ENCODE measurements at places on chromosomes 4 and X.

- DNase-seq: peak; percentile 7
Measured at GRCh38 chr4:4852591-4853362, 6.7 kb upstream of the MSX1 start.

DNA sequence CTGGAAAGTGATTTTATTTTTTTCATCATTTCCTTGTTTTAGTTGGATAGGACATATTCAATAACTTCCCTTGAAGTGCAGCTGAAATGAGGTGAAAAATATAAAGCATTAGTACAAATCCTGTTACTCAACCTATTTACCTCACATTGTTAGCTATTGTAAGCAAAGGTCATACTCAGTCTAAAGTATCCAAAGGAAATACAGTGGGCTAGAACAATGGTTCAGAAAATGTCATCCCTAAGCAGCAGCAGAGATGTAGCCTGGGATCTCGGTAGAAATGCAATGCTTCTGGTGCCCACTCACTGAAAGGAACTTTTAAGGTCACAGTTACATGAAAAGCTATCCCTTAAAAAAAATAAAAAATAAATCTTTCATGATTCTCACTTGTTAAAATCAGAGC is 300.6 kb downstream of the PPP4R3C start:
- DNase-seq: no peak

GRCh38 chrX:137178392-137178791 is 144.6 kb upstream of the GPR101 start:
- no peak for DNase-seq

- DNase-seq: no peak
Measured at GRCh38 chrX:150219374-150220185, 143.5 kb upstream of the MAMLD1 start.

GRCh38 chrX:46712764-46713163 is 46.2 kb downstream of the SLC9A7 start:
- no peak for DNase-seq

- DNase-seq: no peak
Measured at GRCh38 chrX:39002466-39002865, 201.2 kb downstream of the MID1IP1 start.

GRCh38 chr4:30839583-30840520 is 119.7 kb downstream of the PCDH7 start:
- DNase-seq: no peak

DNA sequence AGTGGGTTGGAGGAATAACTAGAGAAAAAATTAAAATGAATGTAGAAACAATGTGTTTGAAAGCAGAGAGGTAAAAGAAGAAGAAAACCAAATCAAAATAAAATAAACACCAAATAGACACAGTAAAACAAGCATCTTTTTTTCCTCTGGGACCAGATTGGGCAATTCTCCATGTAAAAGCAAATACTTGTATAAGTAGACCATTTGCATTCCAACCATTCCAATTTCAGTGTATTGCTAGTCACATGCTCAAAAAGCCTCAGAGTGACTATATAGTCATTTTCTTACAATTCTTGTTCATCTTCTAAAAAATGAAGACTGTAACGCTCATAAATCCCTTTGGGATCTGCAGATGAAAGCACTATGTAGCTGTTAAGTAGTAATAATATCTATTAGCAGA is 969.5 kb downstream of the PCDH18 start:
- DNase-seq: no peak

DNA sequence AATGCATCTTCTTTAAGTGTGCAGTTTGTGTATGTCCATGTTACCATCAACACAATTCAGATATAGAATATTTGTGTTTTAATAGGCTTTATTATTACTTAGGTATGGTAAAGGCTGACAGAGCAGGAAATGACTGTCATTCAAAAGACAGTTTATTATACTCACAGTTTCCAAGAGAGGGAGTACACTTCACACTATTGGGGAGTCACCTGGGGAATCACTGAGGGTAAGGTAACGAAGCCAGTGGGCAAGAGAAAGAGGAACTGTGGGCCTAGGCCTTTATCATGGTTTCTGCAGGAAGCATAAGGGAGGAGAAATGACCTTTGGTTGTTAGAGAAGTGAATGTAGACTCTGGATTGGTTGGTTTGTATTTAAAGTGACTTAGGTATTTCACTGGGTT is 235.1 kb upstream of the HCCS start:
- no peak for DNase-seq

DNA sequence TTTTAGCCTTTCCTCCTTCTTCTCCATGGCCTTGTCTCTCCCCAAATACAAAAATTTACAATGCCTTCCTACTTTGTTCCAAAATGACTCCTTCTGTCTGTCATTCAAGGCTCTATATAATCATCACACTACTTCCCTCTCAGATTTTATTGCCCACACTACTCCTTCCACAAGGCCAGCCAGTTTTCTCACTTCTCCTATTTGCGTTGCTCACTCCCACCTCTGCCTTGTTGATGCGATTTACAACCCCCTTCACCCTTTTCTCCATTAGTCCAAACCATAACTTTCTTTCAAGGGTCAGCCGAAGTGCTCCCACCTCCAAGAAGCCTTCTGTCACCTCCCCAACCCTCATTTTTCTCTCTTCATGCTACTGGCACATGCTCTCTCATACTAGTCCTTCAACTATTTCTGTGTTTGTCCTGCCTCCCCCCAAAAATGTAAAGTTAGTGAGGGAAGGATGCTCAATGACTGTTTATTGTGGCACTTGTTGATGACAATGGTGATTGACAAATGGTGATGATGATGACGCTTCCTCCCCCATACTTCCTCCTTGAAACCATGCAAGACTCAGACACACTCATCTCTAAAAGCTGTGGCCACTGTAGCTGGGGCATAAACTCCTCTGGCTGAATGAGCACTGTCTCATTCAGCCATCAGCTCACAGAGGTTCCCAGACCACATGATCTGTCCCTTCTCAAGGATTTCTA is 2.7 kb upstream of the XKRX start:
- no peak for DNase-seq

GRCh38 chrX:112636288-112636687 is 43.5 kb downstream of the LHFPL1 start:
- no peak for DNase-seq

GRCh38 chr4:120926358-120927025 is 4.0 kb upstream of the PRDM5 start:
- no peak for DNase-seq

DNA sequence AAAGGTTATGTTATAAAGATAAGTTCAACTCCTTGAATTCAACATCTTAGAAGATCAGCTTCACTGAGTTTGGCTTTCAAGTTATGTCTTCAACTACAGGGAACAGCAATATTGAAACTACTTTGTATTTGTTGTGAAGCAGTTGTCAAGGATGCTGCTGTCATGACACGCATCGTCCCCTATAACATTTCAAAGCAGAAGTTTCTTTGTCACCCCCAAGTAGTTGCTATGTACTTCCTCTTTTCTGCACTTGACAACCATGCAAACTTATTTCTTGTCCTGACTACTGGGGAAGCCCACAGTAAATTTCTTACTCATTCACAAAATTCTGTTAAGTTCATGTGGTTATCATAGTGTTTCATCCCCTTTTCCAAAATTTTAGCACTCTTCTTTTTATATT is 14.3 kb downstream of the ANTXR2 start:
- DNase-seq: no peak

GRCh38 chr4:102454268-102454667 is 46.9 kb upstream of the NFKB1 start:
- no peak for DNase-seq

GRCh38 chr4:3472411-3473141 is 9.5 kb downstream of the DOK7 start:
- no peak for DNase-seq

- DNase-seq: no peak
Measured at GRCh38 chr4:104420766-104421165, 73.9 kb downstream of the CXXC4 start.

DNA sequence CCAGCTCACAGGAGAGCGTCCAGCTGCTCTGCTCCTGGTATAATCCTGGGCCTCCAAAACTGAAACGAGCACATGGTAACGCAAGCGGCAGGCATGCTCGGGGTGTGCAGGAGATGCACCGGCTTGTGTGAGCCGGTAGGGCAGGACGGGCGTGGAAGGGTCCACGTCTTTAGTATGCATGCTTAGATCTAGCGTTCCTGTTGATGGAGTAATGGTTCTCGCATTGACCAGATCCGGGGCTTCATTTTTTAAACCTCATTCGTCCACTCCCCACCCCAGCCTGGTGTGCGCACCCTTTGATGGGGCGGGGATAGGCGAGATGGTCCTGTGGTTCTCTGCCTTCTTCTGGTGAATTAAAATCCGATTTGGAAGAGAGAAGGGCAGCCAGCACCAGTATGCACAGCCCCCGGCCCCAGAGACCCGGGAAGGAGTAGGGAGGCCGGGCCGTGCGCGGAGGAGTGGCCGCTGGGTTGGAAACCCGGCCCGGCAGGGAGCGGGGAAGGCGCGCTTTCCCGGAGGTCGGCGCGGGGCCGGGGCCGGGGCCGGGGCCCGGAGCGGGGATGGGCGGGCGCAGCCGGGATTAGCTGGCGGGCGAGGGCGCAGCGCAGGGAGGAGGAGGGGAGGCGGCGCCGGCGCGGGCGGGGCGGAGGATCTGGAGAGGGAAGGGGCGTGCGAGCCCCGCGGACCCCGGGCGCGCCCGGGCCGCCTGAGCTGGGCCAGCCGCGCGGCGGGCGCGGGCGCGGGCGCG is 39.9 kb downstream of the FAM149A start:
- no peak for DNase-seq

DNA sequence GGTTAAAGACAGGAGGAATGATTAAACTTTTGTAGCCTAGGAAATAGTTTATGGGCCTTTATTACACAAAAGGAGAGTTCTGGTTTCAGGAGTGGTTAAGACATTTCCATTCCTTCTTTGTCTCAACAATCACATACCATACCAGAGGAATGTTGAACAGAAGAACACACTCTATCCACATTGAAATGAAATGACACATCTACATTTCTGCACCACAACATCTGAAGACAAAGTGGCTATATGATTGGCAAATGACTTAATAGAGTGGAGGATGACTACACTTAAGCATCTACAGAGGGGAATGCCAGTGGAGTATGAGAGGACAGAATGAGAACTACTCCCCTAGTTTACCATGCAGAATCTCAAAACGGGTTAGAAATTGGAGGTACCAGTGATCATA is 8.0 kb downstream of the CYP2U1 start:
- no peak for DNase-seq

GRCh38 chr4:71360844-71361243 is 22.0 kb downstream of the SLC4A4 start:
- no peak for DNase-seq

- no peak for DNase-seq
Measured at GRCh38 chr4:101599620-101600019, 190.9 kb upstream of the BANK1 start.

- DNase-seq: no peak
Measured at GRCh38 chrX:150236327-150236726, 126.8 kb upstream of the MAMLD1 start.

- no peak for DNase-seq
Measured at GRCh38 chr4:177351622-177352244, 42.1 kb downstream of the NEIL3 start.

- no peak for DNase-seq
Measured at GRCh38 chr4:16636912-16637630, 261.4 kb downstream of the LDB2 start.

DNA sequence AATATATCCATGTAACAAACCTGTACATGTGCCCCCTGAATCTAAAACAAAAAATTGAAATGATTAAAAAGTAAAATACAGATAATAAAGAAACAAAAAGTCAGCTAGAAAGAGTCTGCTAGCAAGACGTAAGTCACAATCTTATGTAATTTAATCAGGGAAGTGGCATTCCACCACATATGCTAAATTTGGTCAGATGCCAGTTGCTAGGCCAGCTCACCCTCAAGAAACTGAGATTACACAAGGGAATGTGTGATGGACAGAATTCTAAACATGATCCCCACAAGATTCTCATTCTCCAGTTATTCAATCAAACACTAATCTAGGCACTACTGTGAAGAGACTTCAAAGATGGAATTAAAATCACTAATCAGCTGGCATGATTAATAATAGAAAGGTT is 689.3 kb downstream of the CENPC start:
- no peak for DNase-seq

- DNase-seq: no peak
Measured at GRCh38 chr4:174524242-174524641, 2.0 kb upstream of the HPGD start.

- no peak for DNase-seq
Measured at GRCh38 chrX:105463473-105463872, 243.0 kb upstream of the TEX13A start.

GRCh38 chr4:96102541-96103026 is 262.7 kb downstream of the PDHA2 start:
- no peak for DNase-seq

GRCh38 chr4:48102303-48102702 is 31.7 kb downstream of the TXK start:
- DNase-seq: no peak
